ENCODE measurements at places on chromosomes 11 and 22.

GRCh38 chr22:26797910-26798309, 140.5 kb downstream of the MIAT start:
- DNase-seq, result no peak

- DNase-seq, result no peak
These were observed 415.9 kb downstream of the ETS1 start for GRCh38 chr11:128171506-128171905.

DNA sequence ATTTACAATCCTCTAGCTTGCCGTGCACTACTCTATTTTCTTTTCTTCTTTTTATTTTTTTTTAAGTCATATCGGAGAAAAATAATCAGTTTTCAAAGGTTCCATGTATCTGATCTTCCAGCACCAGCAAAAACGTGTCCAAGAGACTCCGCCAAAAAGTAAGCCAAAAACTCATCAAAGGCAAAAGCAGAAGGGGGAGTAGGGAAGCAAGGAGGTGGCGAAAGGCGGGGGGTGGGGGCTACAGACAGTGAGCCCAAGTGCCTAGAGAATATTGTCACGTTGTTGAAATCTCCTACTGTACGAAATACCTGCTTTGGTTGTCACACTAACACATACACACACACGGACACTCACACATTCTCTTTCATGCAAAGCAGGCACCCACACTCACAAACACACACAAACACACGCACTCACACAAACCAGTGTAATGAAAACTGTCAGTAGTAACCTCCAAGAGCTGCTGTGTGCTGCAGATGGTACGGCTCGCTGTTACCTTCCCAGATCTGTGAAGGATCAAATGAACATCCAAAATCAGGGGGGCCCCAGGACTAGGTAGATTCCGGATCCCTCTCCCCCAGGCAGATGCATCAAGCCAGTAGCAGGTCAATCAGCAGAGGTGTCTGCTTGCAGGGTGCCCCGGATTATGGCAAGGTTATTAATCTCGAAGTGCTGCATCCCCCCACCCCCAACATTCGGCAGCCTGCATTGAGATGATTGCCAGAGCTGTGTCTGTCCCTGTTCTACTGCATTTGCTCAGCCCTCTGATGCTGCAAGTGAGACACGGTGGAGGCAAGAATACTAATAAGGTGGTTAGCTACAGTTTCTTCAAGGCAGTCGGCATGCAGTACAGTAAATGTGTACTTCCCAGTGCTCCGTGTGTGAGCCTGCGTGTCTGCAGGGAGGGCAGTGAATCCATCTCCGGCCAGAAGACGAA, at the start of gene LRRC4C:
Gene LRRC4C (minus strand): TSS at position 188 of the 937 bp plus-strand sequence.
- DNase-seq, result no peak

GRCh38 chr11:2685566-2686359, 14.0 kb downstream of the KCNQ1OT1 start:
- DNase-seq, result no peak

DNA sequence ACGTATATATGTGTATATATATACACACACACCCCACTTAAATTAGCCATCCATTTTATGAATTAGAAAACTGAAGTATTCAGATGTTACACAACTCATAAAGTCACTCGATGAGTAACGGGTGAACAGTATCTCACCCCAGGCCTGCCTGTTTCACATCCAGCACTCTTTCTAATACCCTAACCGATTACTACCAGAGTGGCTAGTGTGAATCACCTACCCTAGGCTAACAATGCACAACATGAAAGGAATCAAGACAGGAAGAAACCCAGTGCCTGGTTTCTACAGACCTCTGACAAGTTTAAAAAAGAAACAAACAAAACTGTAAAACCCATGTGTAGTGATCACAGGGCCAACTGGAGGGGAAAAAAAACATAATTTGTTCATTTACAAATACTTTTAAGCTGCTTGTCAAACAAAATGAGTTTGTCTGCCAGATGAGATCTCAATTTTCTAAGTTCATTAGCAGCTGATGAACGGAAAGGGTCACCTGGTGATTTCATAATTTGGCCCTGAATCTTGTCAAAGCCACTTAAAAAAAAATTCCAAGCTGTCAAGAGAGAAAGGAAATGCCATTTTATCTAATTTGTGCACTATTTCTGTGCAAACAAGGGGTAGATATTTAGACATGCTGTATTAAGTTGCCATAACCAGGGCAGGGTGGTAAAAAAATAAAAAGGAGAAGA, 134.8 kb downstream of the LARGE1 start:
- no peak for DNase-seq

DNA sequence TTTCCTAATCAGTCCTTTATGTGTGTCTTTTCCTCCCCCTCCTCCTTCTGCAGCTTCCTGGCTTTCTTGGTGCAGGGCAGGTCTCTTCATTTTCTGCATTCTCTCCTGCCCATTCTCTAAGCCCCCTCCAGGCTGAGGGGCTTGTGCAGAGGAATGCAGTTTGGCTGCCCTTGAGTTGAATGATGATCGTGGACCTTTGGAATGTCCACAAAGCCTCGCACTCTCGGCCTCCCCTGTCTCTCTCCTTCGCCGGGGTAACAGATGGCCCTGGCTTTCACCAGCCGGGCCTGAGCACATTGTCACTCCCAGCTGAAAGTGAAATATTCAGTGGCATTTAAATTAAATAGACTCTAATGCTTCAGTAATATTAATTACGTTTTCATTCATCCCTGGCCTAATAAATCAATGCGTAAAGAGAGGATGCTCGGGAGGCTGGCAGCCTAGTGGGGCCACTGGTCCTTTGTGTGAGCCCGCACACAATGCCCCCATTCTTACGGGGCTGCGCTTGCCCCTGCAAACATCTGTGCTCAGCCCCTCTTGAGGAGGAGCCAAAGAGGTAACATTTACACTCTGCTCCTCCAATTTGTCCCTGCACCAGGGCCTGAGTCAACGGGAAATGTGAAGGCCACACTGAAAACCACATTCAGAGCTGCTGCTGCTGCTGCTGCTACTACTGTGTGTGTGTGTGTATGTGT, 64.9 kb upstream of the PAX6 start:
- no peak for DNase-seq

- no peak for DNase-seq
These were observed 6.3 kb upstream of the PIWIL4 start for GRCh38 chr11:94560834-94561233.

DNA sequence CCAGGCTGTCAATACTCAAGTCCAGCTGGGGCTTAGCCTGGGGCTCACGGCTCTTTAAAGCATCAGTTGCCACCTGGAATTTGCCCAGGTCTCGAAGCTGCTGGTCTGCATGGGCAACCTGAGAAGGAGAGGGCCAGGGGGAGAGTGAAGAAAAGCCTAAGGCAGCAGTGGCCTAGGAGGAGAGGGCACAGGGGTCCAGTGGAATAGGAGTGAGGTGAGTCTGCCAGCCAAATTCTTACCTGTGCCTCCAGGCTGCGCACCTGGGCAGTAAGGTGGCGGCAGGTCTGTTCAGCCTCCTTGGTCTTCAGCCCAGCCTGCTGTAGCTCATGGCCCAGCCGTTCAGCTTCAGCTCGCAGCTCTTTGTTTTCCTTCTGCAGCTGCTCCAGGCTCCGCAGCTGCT, 10.0 kb downstream of the IL18BP start:
- no peak for DNase-seq
